AML-193 (cell line): ENCODE measurements at places on chromosomes 7 and 10.

GRCh38 chr7:66185680-66186187, 19.4 kb upstream of the TPST1 start:
- DNase-seq: no peak

GRCh38 chr10:103181244-103181643, 11.8 kb downstream of the NT5C2 start:
- peak; percentile 88 for DNase-seq

- no peak for DNase-seq
Observed at GRCh38 chr7:155043756-155044155, 26.4 kb upstream of the HTR5A start.

GRCh38 chr10:11341283-11341960, 270.0 kb downstream of the USP6NL start:
- DNase-seq: peak; percentile 15

DNA sequence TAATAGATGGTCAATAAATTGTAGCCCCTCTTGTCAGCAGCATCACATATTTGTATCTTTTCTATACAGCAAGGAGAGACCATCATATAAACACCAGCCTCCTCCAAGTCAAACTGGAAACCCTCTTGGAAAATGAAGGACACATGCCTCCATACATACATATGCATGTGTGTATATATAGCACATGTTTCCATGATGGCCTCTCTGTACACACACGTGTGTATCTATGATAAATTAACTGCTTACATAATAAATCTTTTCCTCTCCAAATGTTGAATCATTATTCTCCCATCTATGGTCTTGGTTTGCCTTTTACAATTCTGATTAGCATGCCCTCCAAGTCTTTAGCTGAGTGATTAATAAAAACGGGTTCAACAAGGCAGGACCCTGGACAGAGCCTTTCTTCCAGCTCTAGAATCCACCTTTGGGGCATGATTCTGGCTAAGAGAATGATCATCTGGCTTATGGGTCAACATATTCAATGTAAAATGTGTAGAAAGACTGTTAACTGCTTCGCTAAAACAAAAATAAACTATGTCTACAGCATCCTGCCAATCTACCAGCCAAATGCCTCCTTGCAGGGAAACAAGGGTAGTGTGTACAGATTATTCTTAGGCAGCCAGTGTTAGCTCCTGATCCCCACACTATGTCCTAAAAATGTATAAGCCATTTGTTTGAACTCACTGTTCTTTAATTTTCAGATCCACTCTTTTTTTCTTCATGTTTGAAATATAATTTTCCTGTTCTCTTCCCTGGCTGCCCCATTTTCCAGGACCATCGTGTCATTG, 70.0 kb downstream of the CRTAC1 start:
- no peak for DNase-seq

DNA sequence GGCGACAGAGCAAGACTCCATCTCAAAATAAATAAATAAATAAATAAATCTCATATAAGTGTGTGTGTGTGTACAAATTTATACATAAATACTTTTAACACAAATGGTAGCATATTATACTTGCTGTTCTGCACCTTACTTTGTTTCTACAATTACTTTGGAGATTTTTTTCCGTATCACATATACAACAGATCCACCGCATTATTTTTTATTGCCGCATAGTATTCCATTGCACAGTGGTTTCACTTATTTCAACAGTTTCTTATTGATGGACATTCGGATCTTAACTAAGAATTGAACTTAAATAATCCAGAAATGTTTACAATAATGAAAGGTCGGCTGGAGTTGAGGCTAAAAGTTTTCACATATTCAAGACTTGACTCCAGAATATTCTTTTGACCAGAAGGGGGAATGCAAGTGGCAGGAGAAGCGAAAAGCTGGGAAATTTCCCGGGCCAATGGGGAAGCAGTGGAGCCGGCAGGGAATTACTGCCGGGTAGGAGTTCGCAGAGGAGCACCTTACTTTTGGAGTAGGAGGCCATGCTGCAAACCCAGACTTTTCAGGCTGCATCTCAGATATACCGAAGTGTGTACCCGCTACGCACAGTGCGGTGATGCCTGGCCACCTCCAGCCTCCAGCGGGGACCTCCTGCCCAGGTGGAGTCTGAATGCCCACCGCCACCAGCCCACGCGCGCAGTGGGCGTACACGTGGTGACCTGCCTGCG, 415 bp upstream of the CNNM1 start:
- no peak for DNase-seq

GRCh38 chr10:10498781-10499180, 518.9 kb upstream of the CELF2 start:
- DNase-seq: no peak

GRCh38 chr7:25132430-25132829, 7.4 kb upstream of the CYCS start:
- peak; percentile 42 for DNase-seq

DNA sequence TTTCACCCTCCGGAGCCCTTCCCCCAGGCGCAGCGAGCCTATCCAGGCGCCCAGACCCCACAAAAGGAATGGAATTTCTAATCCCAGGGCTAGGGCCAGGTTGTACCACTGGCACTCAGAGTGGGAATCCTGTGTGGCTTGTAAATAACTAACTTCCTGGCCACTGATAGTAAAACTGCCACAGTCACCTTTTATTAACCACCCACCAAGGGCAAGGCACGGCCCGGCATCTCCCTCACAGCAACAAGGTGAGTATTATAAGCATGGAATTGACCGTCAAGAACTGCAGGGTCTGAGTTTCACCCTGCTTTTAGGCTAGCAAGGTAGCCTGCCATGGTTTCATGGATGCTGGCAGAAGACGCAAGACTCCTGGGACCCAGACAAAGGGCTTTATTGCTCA, 51.1 kb downstream of the SPOCK2 start:
- no peak for DNase-seq

DNA sequence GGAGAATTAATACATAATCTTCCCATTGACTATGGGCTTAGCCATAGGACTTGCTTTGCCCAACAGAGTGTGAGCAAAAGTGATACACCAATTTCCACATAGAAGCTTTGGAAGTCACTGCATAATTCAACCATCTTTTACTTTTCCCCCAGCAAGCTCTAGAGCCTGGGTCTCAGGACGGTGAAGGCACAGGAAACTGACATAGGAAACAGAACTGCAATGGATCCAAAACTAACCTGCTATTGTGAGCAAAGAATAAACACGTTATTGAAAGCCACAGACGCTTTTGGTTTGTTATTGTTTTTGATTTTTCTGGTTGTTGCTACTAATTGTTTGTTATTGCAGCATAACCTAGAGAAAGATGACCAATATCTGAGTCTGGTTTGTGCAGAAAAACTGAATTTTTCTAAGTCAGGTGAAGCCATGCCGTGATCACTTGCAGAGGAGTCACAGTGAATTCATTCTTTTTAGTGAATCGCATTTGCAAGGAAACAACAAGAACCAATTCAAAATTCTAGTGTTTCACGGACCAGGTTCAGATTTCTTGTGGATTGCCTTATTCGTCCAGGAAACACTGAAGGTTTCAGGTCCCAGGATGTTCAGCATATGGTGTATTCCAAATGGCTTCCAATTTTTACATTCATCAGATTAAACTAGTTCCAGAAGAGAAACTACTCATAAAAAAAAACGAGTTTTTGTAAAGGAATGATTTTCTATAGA, 52.8 kb downstream of the CUBN start:
- DNase-seq: no peak

- no peak for DNase-seq
Observed at GRCh38 chr10:123550675-123551096, 115.5 kb upstream of the GPR26 start.

GRCh38 chr10:63319231-63319630, 146.5 kb downstream of the JMJD1C start:
- no peak for DNase-seq

DNA sequence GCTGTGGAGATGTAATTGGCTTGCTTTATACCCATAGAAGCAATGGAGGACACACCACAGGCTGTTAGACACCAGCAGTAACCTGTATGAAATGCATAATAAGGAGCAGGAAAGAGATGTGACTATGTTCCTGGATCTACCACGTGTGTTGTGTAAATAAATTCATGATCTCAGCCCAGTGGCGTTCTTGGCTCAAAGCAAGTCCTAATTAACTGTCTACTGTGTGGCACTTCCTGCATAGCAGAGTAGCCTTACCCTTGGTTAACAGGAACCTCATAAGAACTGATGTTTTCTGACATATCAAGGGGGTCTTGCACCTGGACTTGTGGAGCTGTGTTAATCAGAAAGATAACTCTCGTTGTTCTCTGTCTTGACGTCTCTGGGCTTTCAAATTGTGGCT, 25.7 kb upstream of the FAM180A start:
- no peak for DNase-seq

DNA sequence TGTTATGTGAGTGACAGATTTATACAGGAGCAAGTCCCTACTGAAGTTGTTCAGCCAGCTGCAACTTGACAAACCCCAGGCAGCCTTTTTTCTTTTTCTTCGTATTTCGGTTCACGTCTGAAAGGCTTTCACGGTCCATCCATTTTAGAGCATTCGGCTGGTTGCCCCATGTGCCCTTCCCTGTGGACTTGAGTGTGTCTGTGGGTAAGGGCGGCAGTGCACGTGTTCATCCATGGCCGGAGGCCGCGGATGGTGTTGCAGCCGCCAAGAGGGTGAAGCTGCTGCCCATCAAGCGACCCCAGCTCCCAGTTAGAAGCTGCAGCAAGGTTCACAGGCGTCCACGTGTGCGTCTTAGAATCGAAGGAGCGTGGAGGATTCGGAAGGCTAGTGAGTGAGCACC, 35.9 kb downstream of the PPP2R2D start:
- DNase-seq: no peak

GRCh38 chr7:72030994-72031667, 381.0 kb downstream of the CALN1 start:
- no peak for DNase-seq

GRCh38 chr10:91415816-91416215, 5.7 kb downstream of the HECTD2 start:
- no peak for DNase-seq

GRCh38 chr10:28991333-28992270, 297.3 kb upstream of the LYZL1 start:
- DNase-seq: peak; percentile 21

- DNase-seq: no peak
Observed at GRCh38 chr10:1687190-1687589, 50.1 kb downstream of the ADARB2 start.

DNA sequence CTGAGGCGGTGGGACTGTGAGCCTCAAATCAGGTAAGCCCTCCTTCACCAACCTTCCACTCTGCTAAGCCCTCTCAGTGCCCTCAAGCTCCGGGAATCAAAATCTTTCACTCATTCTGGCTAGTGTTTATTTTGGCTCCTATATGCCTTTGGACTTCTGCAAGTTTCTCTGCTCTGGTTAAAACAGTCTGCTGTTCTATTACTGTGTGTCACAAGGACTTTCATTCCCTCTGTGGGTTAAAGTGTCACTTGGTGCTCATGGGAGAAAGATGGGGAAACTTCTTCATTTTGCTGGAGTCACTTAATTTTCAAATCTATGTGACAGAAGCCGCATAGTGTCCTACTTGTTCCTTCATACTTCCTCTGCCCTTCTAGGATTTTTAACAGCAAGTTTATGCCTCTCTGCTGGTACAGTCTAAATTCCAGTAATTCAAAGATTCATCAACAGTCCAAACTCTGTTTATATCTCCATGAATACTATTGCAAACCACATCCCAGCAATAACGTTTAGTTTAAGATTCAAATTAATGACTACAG, 61.3 kb downstream of the CD36 start:
- no peak for DNase-seq

DNA sequence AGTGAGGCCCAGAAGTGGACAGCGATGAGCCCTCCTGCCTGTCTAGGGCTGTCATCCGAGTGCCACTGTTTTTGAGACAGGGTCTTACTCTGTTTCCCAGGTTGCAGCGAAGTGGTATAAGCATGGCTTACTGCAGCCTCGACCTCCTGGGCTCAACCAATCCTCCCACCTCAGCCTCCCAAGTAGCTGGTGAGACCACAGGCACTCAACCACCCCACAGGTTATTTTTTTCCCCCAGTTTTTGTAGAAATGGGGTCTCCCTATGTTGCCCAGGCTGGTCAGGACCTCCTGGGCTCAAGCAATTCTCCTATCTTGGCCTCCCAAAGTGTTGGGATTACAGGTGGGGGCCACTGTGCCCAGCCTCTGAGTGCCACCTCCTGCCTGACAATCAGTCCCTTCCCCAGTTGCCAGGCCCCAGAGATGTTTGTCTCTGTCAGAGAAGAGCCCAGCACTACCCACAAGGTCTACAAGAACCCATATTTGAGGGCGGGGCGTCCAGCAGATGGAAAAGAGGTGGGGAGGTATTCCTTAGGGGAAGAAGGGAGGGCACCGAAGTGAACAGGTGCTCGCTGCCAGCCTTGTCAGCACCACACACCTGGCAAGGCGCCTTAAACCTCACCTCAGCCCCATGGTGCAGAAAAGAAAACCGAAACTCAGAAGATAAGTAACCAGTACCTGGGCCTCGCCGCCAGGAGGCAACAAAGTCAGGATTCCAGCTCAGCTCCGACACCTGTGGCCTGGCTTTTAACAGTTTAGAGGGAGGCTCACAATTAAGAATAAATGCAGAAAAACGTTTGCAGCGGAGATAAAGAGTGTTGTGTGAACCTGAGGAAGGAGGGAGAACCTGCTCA, 77.4 kb upstream of the ANLN start:
- no peak for DNase-seq

- no peak for DNase-seq
Observed at GRCh38 chr10:79049931-79050895, 18.6 kb upstream of the ZMIZ1 start.

DNA sequence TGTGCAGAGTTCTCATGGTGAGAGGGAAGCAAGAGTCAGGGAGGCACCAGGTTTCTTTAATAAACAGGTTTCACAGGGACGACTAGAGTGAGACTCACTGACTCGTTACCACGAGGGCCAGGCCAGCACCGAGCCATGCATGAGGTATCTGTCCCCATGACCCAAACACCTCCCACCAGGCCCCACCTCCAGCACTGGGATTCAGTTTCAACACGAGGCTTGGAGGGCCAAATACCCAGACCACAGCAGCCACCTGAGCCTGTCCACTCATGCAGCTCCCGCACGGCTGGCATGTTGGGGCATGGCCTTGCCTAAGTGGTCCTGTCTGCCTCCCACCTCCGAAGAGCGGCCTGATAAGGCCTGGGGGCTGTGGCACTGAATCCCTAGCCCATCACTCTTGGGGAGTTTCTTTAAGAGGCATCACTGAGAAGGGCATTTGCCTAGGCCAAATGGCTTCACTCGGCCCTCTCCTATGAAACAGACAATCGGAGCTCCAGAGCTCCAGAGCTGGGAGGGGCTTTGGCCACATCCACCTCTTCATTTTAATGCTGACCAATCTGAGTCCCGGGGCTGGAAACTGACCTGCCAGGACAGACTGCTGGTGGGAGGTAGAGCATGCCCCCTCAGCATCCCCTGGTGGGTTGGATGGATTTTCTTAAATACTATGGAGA, 157.8 kb downstream of the DNAJB6 start:
- DNase-seq: no peak

DNA sequence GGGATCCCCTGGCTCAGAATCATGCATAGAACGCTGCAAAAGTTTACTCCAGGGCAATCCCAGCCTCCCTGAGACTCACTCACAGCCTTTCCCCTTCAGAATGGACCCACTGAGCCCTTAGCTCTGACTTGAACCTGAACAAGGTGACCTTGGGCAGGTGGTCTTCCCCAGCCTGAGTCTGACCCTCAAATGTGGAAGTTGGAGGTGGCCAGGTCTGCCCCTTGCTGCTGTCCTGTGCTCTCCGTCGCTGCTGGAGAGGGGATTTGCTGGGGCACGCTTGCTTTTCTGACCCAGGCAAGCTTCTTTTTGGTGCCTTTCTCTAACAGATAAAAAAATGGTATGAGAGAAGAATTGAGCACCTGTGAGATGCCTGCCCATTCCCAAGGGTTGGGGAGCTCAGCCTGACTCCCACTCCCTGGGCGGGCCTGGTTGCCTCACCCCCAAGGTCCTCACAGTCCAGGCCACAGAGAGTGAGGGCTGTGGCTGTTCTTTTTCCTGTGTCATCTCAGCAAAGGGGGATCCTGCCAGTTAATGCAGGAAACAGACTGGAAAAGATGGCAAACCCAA, 46.6 kb upstream of the IGFBP3 start:
- no peak for DNase-seq
